Kidney epithelial cell (primary cell): ENCODE measurements at places on chromosomes 2 and 18. TPM values are rescaled to one million over a fixed set of nuclear protein-coding genes. Genes with fewer than 3 reads are reported as not detected.
A peak's percentile ranks its signal among the peaks of the same experiment; 100 is the strongest.

POTEI gene
- not detected in 2 replicates for total RNA-seq

DNA sequence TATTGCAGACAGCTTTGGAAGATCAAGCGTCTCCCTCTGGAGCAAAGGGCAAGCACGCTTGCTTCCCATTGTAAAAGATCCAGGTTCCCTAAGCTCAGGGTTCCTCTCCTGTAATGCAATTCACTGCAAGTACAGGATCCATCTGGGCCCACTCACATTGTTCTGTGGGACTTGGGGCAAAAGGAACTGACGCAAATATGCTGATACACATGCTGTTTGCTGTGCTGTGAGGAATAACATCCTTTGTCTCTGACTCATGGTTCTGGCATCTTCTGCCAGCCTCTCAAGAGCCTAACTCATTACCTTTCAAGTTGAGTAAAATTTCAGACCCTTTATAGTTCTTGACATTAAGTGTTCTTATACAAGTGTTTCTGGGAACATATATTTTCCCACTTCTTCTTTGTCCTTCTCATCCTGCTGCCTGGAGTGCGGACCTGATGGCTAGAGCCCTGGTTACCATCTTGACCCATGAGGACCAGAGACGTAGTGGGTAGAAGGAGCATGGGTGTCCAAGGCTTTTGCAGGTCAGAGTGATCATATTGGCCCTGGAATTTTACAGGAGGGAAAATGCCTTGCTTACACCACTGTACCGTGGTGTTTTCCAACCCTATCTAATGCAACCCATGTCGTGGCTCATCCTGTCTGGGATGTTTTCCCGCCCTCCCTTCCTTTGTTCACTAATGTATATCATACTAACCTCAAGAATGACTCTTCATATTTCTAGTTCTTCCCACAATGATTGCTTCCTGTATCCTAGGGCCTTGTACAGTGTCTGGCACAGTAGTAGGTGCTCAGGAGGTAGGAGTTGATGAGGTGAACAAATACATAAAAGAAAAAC lies 145.7 kb upstream of the GLI2 start:
- peak; percentile 84 for DNase-seq

- DNase-seq: no peak
These were observed 129.2 kb downstream of the MAP4K4 start for GRCh38 chr2:101826716-101827115.

GRCh38 chr2:120810639-120811038 lies 75.0 kb downstream of the GLI2 start:
- no peak for DNase-seq

DNA sequence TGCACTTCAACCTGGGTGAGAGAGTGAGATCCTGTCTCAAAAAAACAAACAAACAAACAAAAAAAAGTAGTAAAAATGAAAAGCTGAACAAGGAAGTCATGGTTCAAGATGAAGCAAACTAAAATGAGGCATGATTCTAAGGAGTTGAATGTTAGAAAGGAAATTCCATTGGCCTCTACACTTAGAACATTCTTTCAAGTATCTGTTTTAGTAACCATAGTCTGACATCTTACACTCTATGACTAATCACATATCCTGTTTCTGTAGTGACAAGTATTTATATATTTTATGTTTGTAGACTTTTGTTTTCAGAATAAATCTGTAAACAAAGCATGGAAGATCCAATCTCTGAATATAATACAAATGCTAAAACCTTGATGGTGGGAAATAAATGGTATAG lies 164.1 kb downstream of the KIAA1328 start:
- peak; percentile 1 for DNase-seq

GPAT2 gene
- total RNA-seq: 1.3 and 1.6 TPM in 2 replicates

DNA sequence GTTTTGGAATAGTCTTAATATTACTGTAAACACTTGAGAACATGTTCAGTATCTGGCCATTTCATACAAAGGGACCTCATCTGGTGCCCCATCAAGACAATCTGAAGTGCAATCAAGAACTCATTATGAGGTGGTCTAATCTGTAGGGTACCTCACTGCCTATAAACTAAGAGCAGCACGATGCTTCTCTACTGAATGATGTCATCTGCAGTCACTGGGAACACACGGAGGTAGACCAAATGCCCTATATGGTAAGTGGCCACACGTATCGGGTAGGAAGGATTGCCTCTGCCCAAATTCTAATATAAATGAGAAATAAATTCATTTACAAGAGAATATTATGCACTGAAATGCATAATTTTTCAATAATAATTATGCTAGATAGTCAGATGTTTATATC lies 90.4 kb downstream of the SLC8A1 start:
- no peak for DNase-seq

RPE gene
- 45.3 and 59.1 TPM in 2 replicates for total RNA-seq

DNA sequence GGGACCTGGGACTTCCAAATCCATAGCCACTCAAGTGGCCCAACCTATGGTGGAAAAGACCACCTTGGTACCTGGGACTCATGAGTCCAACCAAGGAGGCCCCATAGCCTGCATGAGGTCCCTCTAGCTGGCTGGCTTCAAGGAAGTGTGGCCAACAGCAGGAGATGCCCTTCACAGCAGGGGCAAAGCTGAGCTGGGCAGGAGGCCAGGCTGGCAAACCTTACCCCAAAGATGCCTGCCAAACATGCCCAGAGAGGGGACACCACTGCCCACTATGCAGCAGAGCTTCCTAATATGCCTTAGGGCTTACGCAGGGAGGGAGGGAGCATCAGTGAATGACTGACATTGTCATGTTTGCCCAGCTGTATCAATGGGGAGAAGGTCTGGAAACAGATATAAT lies 188.0 kb upstream of the GLI2 start:
- no peak for DNase-seq

DNA sequence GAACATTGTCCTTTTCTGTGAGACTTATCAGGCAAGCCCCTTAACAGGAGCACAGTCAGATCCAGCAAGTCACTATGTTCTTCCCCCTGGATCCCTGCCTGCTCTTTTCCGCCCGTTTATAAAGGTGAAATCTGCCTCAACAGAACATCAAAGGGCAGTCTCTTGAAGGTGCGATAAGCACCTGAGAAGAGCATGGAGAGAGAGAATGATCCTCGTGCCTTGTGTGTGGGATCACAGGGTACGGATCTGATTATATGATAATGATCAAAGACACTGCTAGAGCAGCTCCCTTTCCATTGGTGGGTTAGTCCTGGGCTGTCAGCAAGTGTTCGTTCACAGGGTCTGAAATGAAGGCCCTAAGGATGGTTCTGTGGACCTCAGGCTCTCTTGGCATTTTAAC lies 106.4 kb downstream of the ZAP70 start:
- no peak for DNase-seq

DNA sequence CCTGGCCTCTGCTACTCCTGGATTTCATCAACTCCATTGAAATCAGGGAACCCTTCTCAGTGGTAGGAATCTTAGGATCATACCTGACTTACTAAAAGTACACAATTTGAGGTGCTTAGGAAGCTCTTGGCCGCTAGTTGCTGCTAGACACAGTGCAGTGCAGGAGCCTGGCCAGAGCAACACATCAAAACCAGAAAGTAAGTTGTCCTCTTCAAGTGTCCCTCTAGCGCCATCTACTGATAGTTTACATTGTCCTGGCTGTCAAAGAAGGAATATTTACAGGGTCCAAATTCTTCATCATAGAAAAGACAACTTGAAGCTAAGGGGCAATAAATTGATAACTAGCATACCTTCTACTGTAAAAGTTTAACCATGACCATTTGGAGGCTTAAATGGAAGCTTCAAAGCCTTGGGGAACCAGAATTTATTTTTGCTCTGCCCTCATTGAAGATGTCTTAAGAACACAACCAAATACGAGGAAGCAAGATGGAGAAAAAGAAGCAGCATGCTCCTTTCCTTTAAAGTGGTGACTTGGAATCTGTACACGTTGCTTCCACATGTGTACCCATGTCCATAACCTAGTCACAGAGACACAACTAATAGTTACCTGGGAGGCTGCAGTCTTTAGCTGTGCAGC lies 889.1 kb upstream of the GCFC2 start:
- DNase-seq: peak; percentile 54

DIPK1C gene
- total RNA-seq: not detected in 2 replicates

DNA sequence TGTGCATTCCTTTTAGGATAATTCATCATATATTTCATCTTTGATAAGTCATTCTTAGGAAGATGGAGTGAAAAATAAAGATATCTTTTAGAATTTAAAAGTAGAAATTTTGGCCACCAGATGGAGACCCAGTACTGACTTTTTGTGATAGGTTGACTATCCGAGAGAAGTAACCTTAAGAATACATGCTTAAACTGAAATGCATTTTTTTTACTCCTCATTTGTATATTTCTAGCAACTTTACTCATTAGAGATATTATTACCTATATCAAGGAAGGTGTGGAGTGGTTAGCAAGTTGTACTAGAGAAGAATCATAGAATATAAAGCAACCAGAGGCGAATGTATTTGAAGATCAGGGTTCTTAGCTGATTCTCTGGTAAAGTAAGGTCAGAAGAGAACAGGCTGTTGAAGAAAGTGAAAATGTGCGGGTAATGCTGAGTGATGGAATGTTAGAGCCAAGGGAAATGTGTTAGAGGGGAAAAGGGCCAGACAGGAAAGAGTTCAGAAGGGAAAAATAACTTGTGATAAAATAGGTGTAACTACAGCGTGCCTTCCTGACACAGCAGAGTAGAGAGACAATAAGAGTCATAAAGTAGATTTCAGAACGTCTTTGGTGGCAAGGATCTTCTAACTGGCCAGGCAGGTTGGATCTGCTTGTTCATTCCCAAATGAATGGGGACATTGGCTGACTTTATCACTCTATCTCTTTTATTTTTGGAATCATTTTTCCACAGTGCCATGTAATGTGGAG lies 52.3 kb downstream of the TDRD15 start:
- no peak for DNase-seq

GRCh38 chr2:215966274-215966673 lies 47.1 kb downstream of the MREG start:
- no peak for DNase-seq

HOXD12 gene
- total RNA-seq: not detected in 2 replicates

NR4A2 gene
- 0.07 and 0.13 TPM in 2 replicates for total RNA-seq

DNA sequence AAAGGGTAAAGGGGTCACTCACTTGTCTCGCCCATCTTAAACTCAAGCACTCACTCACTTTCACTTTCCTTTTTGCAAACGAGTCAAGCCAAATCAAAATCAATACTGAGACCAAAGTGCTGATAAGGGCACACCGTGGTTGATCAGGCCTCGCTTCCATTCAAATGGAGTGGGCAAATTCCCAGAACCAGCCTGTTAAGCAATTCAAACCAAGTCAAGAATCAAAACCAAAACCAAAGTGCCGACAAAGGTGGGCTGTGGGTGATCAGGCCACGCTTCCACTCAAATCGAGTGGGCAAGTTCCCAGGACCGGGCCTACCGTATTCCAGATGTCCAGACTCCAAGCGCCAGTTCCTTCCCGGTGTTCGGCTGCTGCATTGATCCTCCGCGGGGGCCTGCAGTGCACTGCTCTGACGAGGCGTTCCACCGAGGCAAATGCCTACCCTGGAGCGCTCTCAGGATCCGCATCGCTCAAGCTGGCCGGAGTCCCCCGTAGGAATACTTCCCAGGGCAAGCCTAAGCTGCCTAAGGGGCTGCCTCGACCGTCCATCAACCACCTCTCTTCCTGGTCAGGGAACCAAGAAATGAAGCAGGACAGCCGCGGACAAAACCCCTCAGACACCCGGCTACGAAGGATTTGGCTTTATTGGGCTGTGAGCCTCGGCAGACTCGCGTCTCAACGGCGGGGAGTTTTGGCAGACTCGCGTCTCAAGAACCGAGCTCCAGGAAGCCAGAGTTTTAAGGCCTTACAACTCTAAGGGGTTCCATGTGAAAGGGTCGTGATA lies 89.9 kb upstream of the SLC1A4 start:
- no peak for DNase-seq

GRCh38 chr2:150441784-150442183 lies 45.7 kb downstream of the RND3 start:
- no peak for DNase-seq

DNA sequence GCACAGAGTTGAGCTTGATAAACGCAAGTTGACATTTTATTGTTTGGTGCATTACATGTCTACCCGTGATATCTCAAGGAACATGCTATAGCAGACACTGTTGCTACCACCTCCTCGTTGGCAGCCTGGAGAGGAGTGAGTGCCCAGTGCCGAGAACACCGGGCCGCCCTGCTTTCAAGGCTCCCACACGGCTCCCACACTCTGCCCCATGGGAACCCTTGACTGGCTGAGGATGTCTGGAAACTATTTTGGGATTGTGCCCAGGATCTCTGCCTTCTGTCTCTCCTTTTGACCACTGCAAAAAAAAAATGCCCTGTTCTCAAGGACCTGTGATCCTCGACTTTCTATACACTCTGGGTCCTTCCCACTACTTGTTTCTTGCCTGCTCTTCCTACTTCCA lies 21.1 kb downstream of the TET3 start:
- DNase-seq: no peak

DNA sequence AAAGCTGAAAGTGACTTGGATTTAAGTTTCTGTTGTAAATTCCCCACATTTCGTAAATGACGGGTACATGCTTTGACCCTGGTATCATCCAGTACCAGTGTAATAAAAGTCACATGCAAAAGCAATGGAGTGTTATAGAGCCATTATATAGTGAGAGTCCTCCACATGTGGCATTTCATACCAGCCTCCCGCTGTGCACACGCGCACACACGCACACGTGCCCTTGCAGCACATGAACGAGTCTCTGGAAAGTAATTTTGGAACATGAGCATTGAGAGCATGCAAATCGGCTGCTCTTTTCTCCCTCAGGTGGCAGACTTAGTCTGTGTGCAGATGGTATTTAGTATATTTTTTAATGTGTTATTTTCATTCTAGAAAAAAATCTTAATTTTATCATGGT lies 198.1 kb downstream of the ZNF407 start:
- DNase-seq: no peak

DNA sequence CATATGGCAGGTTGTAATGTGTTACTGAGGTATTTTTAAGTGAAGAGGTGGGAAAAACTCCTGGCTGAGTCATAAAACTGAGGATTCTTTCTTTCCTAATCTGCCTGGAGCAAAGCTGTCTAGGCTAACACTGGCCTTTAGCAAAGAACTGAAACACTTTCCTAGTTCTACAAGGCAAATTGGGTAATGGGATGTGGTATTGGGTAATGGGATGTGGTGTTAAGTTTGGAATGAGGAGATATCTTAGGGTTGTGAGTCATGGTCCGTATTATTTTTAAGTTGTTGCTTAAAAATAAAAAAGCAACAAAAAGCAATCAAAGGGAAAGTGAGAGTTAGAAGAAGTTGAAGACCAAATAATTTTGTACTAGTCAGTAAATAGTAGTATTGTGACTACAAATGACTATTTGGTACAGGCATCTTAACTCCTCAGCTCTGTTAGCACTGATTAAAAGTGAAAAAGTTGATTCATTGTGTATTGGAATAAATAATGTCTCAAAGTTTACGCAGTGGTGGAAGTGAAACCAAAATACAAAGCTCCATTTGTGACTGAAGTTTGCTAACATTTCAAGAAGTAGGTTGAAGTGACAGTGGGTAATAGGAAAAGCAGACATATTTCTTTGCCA lies 216.8 kb downstream of the CAMKMT start:
- no peak for DNase-seq

GRCh38 chr2:234279637-234280036 lies 217.2 kb downstream of the ARL4C start:
- no peak for DNase-seq

DNA sequence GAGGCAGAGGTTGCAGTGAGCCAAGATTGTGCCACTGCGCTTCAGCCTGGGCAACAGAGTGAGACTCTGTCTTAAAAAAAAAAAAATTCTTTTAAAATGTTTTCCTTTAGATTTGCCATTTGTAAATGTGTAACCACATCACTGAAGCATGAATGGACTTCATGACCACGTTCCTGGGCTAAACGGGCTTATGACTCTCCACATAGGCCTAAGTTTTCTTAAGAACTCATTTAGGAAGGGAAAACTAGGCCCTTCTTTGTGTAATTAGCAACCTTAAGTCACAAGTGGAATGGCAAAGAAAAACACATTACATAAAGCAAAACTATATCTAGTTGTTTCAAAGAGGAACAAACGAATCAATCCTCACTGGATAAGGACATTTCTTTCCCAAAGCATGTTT lies 99.5 kb downstream of the MEIS1 start:
- DNase-seq: peak; percentile 54

KCNJ13 gene
- not detected in 2 replicates for total RNA-seq
